ENCODE measurements at places on chromosomes 3 and 15. TPM values are rescaled to one million over a fixed set of nuclear protein-coding genes. Genes with fewer than 3 reads are reported as not detected.

NT5DC2 gene
- total RNA-seq: 290 TPM

SLC28A2 gene
- total RNA-seq: not detected

PCOLCE2 gene
- 2.6 TPM for total RNA-seq

CLDN18 gene
- total RNA-seq: not detected

ISLR gene
- total RNA-seq: 64.9 TPM

NPAP1 gene
- total RNA-seq: not detected

HEMK1 gene
- total RNA-seq: 13.4 TPM
